Femur (tissue), 1 donor: ENCODE measurements at places on chromosomes 6 and 20.

- no peak for DNase-seq
Observed at GRCh38 chr20:7687065-7687464, 253.2 kb downstream of the HAO1 start.

DNA sequence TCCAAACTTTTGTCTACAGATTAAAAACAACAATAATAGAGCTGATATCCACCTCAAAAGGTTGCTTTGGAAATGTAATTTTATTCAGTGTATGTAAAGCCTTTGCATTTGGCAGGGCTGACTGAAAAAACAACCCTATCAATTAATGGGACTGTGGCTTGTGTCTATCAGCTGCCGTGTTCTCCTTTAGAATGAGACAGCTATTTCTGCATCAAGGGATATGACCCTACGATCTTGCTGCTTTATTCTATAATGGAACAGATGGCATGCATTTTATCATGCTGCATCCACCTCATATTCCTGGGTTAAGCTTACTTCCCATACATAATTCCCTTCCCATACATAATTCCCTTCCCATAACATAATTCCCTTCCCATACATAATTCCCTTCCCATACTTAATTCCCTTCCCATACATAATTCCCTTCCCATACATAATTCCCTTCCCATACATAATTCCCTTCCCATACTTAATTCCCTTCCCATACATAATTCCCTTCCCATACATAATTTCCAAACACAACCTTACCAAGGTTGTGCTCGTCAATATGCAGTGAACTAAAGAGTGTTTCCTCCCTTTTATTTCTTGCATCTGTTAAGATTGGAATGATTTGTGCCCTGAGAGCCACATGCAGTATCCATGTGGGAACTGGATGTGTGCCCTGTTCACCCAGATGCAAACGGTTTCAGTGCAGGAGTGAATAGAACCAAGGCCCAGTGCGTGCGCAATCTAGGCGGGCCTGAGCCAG lies 26.8 kb downstream of the SERPINB6 start:
- no peak for DNase-seq

DNA sequence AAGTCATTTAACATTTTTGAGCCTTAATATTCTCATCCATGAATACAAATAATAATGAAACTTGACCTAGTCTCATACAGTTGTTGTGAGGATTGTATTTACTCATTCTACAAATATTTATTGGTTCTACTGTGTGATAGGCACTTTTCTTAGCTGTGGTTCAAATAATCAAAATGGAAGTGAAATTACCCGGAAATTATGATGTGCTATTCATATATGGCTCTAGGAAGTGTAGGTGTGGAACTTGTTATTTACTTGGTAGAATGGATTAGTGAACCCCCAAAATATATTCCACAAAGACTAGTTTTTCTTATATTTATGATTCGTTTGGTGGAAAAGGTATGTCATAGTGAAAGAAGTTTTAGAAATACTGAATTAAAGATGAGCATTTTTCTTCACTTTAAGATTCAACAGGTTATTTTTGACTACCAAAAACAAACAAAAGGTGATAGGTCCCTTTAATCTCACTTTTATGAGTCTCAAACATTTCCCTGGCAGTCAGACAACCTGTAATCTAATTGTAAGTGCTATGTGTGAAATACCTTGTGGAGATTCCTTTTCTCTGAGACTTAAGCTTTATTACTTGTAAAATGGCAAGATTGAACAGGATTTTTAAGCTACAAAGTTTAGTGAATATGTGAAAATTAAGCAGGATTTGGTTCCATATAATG lies 77.8 kb downstream of the STXBP5 start:
- no peak for DNase-seq

DNA sequence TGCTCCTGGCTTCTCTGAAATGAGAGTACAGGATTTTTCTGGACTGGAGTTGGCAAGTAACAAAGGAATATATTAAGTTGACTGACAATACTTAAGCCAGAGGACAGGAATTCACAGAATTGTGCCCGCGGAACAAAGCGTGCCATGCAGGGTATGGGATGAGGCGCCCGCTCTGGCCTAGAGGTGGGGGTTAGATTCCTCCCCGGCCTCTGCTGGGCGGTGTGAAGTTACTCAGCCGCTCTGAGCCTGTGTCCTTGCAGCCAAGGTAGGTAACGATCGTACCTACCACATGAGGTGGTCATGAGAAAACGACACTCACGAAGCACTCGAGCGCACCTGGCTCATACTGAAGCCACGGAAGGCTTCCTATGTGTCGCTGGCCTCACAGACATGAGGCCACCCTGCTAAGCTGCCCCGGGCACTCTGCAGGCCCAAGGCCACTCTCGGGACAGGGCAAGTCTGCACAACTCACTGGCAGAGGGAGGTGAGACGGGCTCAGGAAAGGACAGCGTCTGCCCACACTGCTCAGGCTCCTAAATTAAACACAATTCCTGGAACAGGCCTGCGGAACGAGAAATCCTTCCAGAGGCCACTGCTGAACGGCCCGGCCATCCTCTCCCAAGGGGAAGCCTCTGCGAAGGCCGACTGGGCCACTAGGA lies 70.8 kb downstream of the PSMG4 start:
- DNase-seq, result no peak

- no peak for DNase-seq
Observed at GRCh38 chr6:119148825-119149525, 70.5 kb upstream of the FAM184A start.

- no peak for DNase-seq
Observed at GRCh38 chr6:21107796-21108195, 485.8 kb upstream of the SOX4 start.

DNA sequence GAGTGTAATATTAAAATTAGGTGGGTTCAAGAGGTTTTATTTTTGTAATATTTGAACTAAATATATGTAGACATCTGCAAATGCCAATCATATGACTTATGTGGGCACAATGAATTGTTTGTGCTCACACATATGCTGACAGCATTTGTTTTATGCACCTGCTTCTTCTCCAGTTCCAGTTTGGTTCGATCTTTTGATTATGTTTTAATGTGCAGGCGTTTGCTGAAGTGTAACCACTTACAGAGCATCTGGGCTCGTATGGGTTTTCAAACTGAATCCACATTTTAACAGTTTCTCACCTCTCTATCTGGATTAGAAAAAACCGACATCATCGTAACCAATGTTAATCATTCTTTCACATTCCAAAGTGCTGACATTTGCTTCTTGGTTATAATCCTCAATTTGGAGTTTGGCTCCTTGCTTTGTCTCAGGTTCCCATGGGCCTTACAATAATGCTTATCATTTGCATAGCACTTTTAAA lies 129.1 kb upstream of the SPACA1 start:
- no peak for DNase-seq

DNA sequence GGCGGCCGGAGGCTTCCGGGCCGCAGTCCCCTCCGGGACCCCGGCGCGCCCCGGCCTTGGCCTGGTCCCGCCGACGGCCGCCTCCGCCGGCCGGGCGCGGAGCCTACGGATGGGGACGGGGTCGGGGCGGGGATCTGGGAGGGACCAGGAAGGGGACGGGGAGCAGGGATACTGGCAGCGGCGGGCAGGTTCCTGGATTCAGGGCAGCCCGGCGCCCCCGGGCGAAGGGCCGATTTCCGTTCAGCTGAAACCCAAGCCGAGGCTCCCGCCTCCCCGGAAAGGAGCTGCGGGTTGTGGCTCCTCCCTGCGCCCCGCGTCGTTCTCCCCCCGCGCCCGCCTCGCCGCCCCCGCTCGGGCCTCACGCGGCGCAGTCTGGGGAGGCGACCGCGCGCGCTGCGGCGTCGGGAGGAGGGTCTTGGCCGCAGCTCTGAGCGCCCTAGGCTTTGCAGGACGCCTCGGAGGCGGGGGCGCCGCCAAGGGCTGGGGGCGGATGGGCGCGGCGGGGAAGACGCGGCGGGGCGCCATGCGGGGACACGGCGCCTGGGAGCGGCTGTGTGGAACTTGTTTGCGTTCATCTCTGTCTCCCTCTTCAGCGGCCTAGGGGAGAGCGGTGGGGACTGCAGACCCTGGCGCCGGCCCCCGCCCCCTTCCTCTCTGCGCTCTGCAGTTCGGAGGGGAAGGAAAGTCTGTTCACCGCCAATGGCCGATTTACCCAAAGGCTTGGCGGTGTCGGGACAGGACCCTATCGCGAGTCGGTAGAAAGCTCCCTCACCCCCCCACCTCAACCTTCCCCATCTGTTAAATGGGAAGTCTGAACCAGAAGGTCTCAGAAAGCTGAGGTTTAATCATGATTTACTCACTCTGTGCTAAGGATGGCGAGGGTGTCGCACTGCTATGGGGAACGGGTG lies 22.7 kb upstream of the TMEM181 start:
- DNase-seq, result peak; percentile 66

DNA sequence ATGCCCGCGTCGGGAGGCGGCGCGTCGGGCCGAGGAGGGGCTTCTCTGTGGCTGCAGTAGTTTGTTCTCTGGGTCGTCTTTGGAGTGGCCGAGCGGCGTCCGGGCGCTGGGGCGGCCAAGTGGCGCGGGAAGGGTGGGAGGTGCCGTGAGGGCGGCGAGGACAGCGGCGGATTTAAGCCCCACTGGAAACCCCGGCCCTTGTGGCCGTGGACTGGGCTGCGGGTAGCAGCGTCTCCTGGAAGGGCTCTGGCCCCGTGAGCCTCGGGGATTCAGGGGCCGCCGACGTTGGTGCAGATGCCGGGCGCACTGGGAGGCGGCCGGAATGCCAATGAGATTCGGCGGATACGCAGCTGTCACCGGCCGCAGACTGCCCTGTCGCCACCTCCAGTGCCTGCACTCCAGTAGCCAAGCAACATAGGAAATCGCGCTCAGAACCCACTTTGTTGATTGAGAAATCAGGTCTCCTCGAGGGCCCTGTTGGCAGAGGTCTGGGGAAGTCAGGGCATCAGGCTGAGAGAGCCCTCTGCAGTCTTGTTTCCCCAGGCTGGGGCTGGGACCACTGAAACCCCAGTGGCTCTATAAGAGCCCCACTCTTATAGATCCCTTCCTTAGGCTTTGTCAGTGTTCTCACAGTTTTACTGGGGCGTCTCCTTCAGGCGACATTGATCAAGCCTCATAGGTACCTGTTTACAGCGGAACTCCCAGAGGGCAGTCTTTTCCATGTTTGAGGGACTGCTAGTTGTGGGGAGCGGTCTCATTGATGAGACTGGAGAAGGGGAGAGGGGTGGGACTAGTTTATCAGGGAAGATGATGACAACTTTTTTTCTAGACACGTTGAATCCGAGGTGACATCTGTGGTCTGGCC lies 642 bp downstream of the GZF1 start:
- peak; percentile 65 for DNase-seq

- no peak for DNase-seq
Observed at GRCh38 chr20:33769043-33769442, 37.2 kb downstream of the ZNF341 start.

GRCh38 chr6:119290306-119290705 lies 59.3 kb downstream of the MAN1A1 start:
- no peak for DNase-seq

DNA sequence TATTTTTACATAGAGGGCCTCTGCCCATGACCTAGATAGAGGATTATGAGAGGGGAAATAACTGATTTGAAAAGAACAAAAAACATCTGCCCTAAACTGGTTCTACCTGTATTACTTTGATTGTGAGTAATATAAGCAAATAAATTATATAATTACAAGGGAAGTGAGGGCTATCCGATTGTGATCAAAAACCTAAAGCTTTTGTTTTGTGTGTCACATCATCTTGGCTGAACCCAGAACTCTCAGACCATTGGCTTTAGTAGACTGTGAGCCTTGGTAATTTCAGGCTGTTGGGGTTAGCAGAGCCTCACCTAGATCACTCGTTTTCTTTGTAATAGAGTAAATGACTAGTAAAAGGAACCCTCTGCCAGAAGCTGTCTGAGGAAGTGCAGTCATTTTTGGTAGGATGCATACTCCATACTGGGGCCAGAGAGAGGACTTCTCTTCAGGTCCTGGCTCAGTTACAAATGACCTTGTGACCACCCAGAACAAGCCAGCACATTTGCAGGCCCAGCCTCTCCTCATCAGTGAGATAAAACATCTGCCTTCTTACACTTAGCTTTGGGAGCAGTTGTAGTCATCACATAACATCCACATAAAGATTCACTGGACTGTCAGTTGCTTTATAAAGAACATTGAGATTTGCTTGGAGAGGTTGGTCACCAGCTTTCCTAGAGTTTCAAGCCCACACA lies 13.5 kb downstream of the STK35 start:
- peak; percentile 40 for DNase-seq

DNA sequence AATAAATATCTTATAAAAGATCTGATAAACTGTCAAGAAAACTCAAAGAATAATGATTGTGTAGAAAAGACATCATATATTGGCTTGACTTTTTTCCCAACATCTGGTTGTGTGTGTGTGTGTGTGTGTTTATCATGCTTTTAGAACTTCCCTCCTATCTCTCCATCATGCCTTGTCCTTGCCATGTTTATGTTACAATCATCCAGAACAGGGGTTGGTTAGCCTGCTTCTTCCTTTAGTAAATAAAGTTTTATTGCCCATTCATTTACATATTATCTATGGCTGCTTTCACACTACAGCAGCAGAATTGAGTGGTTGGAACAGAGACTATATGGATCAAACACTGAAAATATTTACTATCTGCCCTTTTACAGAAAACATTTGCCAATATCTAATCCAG lies 52.8 kb upstream of the RIPOR2 start:
- no peak for DNase-seq

- DNase-seq, result peak; percentile 44
Observed at GRCh38 chr20:33097001-33097400, 17.6 kb downstream of the BPIFB4 start.

DNA sequence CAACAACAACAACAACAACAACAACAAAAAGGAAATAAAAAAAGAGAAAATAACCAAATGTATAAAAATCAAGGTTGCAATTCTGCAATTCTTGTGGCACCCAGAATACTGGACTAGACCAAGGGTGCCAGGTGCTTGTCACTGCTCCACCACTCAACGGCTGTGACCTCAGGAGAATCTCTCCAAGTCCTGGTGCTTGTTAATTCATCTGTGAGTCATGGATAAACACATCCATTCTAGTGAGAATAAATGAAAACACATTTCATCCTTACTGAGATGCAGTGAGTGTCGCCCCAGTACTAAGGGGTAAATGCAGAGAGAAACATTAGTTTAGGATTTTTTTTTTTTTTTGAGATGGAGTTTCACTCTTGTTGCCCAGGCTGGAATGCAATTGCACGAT lies 32.0 kb downstream of the HLA-C start:
- DNase-seq, result no peak

DNA sequence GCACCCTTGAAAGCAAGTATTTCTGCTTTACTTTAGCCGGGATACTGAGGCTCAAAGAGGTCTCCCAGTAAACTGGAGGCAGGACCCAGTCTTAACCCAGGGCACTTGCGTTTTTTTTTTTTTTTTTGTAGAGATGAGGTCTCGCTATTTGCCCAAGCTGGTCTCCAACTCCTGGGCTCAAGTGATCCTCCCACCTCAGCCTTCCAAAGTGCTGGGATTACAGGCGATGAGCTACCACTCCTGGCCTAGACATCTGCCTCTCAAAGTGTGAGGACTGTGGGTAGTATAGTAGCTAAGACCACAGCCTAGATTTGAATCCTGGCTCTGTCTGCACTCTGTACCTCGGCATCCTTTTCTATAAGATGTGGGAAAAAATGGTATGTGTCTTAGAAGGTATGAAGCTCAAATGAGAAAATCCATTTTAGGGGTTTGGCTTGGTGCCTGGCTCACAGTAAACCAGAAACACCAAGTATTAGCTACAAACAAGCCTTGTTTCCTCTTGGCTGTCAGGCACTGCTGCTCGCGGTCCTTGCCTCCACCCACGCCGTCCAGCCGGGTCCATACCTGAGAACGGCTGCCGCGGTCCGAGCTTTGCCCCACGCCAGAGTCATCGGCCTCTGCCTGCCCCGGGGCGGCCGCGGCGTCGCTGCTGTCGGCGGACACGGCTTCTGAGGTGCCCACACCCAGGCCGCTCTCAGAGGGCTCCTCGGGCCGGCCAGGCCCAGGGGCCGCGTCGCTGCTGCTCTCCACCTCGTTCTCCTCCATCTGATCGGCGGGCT lies 1.2 kb downstream of the ZNF335 start:
- peak; percentile 52 for DNase-seq

GRCh38 chr6:143225929-143226328 lies 165.2 kb downstream of the AIG1 start:
- DNase-seq, result no peak
